Activated CD8-positive, alpha-beta memory T cell treated with anti-CD3 and anti-CD28 coated beads for 36 hours (primary cell): ENCODE measurements at places on chromosomes 12 and 14. TPM values are rescaled to one million over a fixed set of nuclear protein-coding genes. Genes with fewer than 3 reads are reported as not detected.

Gene SNAPC1
- 9.9 TPM for total RNA-seq

Gene RPL10L
- not detected for total RNA-seq

Gene TRHDE
- not detected for total RNA-seq

Gene FZD10
- total RNA-seq, result not detected
